ENCODE measurements at places on chromosomes 5 and 9.

DNA sequence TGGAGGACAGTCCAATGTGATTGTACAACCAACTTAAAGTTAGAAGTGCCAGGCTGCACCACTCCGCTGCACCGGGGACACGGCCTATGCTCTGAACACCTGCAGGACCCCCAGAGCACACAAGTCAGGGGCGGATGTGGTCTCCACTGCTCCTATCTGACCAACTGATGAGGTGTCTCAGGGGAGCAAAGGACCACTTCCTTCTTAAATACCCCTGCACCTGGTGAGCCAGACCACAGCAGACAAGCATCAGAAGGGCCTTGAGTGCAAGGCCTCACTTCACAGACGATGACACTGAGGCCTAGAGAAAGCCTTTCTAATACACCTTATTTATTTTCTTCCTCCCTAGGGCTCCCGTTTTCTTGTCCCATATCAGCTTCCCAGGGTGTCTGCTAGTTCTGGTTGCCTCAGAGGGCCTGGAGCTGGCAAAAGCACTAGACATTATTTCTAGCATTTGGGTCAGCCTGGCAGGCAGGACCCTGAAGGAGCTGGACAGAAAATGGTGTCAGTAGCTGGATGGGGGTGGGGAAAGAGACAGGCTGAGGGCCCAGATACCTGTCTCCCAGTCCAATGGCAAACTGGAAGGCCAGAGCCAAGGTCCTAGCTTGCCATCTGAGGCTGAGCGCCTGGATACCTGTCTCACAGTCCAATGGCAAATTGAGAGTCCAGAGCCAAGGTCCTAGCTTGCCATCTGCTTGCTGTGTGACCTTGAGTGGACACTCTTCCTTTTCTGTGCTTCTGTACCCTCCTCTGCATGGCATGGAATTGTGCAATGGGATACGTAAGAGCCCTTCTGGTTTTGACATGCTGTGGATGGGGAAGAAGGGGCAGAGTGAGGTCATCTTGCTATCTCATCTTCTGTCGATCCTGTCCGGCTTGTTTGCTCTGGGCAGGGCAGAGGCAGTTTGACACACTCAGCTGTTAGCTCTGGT lies 9.0 kb downstream of the CCDC69 start:
- no peak for DNase-seq

- no peak for DNase-seq
Observed at GRCh38 chr5:96076451-96076850, 114.8 kb upstream of the ELL2 start.

- peak; percentile 63 for DNase-seq
Observed at GRCh38 chr5:170681013-170681433, 102.5 kb upstream of the GABRP start.

DNA sequence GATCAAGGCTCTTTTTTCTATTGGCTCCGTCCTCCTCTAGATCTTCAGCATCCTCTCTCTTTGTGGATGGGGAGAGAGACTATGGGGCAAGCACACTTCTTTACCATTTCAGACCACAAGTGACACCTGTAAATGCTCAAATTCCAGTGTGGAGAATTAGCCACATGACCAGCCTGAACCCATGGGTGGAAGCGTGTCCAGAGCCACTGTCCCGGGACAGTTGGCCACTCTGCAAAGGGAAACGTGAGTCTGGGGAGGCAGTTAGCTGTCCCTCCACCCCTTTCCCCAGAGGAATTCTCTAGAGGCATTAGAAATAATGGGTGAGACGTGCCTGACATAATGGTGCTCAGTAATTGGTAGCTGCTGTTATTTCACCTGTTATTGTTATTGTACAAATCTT lies 40.9 kb downstream of the AMBP start:
- no peak for DNase-seq

GRCh38 chr5:154296525-154297159 lies 106.1 kb downstream of the GALNT10 start:
- no peak for DNase-seq

- DNase-seq = no peak
Observed at GRCh38 chr9:38144421-38144820, 75.4 kb upstream of the SHB start.

- no peak for DNase-seq
Observed at GRCh38 chr9:135038331-135038730, 49.1 kb upstream of the OLFM1 start.

DNA sequence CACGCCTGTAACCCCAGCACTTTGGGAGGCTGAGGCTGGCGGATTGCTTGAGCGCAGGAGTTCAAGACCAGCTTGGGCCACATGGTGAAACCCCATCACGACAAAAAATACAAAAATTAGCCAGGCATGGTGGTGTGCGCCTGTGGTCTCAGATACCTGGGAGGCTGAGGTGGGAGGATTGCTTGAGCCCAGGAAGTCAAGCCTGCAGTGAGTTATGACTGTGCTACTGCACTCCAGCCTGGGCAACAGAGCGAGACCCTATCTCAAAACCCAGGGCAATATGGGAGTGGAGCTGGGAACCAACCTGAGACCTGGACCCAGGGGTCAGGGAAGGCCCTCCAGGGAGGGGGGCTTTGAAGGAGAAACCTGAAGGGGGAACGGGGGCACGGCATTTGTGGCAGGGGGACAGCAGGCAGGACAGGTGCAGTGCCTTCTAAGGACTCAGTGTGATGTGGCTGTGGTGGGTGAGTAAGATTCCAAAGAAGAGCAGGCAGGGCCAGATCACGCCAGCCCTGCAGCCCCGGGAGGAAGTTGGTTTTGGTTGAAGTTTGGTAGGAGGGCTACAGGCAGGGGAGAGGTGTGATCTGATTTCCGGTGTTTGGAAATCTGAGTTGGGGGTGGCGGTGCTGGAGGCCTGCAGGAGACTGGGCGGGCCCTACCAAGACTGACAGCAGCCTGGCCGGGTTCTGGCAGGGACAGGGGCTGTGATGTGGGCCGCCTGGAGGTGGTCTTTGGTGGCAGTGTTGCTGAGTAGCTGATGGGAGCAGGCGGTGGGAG lies 46.2 kb downstream of the NTNG2 start:
- no peak for DNase-seq

GRCh38 chr5:174303035-174303434 lies 257.5 kb downstream of the NSG2 start:
- DNase-seq = no peak

DNA sequence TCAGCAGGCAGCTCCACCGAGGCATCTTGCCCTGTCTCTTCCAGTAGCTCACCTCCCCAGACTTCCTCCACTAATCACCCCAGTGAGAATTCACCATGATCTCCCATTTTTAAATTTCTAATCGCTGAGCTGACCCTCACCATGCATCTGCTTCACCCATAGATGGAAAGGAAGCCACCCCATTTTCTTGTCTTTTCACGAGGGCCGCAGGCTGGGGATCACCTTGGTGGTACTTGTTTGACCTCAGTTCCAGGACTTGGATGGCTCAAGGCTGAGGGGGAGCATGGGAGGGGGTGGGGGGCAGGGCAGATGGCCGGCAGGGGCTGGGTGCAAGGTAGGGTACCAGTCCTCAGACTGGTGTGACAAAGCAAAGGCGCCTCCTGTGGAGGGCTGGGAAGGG lies 3.6 kb downstream of the PROP1 start:
- no peak for DNase-seq
